ENCODE measurements at places on chromosomes 4 and X.

GRCh38 chr4:144456196-144456595, 189.8 kb upstream of the HHIP start:
- DNase-seq: no peak

- no peak for DNase-seq
Observed at GRCh38 chr4:16579866-16580265, 318.6 kb downstream of the LDB2 start.

DNA sequence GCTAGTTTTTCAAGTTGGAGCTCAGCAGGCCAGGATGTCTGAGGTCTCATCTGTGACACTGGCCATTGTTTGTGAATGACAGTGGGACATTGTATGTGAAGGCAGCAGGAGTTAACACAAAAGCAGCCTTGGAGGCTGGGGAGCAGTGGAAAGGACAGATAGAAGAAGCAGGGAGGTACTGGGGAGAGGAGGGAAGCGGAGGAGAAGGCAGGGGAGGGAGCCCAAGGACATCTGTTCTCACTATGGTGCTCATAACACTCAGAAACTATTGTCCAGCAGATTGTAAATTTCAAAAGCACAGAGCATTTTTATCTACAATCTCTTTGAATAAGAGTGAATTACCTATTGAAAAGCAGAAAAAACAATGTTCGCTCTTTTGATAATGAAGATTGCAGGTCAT, 253.6 kb upstream of the DIPK2B start:
- no peak for DNase-seq

- no peak for DNase-seq
Observed at GRCh38 chr4:41432881-41433280, 105.1 kb upstream of the LIMCH1 start.

GRCh38 chr4:129622566-129622965, 526.6 kb downstream of the C4orf33 start:
- DNase-seq: no peak

- DNase-seq: no peak
Observed at GRCh38 chr4:37872310-37872988, 18.4 kb upstream of the TBC1D1 start.

- DNase-seq: no peak
Observed at GRCh38 chrX:151754047-151754429, 19.5 kb downstream of the CNGA2 start.

DNA sequence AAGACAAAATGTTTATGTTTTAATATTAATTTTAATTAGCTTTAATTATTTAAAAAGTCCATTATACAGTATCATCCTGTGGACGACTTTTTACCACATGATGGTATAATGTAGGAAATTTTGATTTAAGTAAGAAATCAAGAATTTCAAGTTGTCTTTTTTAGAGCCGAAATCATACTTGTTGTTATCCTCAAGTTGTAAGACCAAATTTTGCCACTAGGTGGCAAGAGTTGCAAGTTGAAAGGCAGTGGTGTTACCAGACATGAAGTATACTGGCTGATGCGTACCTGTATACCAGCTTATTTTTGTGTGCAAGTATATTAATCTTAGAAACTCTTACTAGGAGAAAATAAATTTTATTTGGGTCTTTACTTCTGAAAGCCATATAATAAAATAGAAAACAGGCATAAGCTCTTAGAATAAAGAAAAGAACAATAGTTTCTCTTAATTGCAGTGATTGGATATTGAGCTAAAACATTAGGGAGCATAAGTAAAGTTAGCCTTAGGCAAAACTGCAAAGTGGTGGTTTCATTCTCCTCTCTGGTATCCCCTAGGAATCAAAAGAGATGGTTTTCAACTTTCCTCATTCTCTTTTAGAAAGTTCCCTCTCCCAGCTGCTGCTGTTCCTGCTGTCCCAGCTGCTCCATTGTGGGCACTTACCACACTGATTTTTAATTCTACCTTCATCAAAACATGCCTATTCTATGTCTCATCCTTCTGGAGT, 118.0 kb upstream of the WDFY3 start:
- peak; percentile 25 for DNase-seq

DNA sequence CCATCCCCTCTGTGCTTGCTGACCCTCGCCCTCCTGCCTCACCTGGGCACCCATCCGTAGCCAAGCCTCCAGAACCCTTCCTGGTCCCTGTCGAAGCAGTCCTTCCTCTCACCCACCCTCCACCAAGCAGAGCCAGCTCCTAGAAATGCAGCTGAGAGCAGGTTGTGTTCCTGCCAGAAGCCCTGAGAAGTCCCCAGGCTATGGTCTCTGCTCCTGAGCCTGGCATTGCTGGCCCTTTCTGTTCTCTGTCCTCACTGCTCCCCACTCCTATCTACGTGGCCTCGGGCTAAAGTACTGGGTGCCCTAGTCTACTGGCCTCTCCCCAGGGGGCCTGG, 2.1 kb upstream of the CPZ start:
- DNase-seq: no peak

GRCh38 chrX:131792789-131793462, 230.2 kb upstream of the STK26 start:
- no peak for DNase-seq

- DNase-seq: no peak
Observed at GRCh38 chrX:97399400-97399799, 515.7 kb downstream of the RPA4 start.

GRCh38 chr4:24794916-24795665, at the start of gene SOD3:
SOD3 (plus strand) TSS chr4:24795573; CDS start chr4:24799522, 3,949 bp downstream.
- DNase-seq: no peak

GRCh38 chrX:103540145-103540544, 20.9 kb upstream of the RAB40A start:
- no peak for DNase-seq

DNA sequence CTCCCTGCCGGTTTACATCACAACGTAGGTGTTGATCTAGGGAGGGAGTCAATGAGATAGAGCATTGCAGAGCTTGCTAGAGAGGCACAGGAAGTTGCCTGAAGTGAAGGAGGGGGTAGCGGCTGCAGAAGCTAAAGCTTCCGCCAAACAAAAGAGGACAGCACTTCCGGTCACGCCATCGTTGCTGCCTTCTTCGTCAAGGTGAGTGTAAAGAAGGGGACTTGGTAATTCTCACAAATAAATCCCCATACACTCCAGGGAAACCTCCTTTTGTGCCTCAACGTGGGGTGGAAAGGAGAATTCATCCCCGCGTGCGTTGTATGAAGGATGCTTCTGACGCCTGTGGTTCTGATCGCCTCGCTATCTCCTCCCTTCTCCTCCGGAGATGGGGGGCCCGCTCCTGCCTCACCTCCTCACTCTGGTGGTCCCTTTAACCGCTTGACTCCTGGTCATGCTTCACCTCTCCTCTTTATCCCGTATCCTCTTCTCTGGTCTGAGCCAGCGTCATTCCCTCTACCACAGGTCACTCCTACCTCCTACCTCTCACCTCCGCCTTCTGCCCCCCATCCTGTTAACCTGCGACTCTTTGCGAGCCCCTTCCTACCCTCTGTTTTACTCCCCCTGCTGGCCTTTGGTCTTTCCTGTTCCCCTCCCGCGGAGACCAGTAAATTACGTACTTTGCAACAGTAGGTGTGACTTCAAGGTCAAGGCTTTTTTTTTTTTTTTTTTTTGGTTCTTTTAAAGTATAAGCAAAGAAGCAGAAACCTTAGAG, 59.9 kb downstream of the GSPT2 start:
- DNase-seq: peak; percentile 18

GRCh38 chr4:35105486-35105885, 1138.8 kb downstream of the ARAP2 start:
- no peak for DNase-seq

DNA sequence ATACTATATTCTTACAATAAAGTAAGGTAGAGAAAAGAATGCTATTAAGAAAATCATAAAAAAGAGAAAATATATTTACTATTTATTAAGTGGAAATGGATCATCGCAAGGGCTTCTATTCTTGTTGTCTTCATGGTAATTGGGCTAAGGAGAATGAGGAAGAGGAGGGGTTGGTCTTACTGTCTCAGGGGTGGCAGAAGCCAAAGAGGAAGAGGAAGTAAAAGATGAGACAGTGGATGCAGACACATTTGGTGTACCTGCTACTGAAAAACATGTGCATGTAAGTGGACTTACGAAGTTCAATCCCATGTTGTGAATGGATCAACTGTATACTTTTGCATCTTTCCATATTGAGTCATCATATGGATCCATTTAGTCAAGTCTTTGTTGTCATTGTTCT, 1502.1 kb upstream of the ADGRL3 start:
- no peak for DNase-seq

DNA sequence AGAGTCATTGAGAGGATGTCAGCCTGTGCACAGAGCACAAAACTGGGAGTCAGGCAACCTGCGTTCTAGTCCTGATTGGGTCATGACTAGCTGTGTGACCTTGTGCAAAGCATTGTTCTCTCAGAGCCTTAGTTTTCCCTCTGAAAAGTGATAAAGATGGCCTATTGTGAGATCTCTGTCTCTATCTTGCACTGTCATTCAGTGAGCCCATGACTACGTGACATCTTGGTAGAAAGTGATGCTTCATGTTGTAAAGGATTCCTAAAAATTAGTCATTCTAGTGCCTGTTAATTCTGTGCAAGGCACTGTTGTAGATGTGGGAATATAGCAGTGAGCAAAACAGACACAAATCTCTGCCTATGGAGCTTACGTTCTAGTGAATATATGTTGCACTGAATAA, 2.5 kb downstream of the PGRMC1 start:
- DNase-seq: no peak

GRCh38 chr4:139042981-139043460, 27.4 kb downstream of the NOCT start:
- no peak for DNase-seq
